Stimulated activated CD8-positive, alpha-beta memory T cell treated with anti-CD3 and anti-CD28 coated beads, Interleukin-12 subunit alpha, Interleukin-12 subunit beta, amount 100 ng/mL, for 4 hours (primary cell): ENCODE measurements at places on chromosomes 4 and X.

GRCh38 chr4:154314248-154314647, 177.4 kb downstream of the DCHS2 start:
- DNase-seq = no peak

DNA sequence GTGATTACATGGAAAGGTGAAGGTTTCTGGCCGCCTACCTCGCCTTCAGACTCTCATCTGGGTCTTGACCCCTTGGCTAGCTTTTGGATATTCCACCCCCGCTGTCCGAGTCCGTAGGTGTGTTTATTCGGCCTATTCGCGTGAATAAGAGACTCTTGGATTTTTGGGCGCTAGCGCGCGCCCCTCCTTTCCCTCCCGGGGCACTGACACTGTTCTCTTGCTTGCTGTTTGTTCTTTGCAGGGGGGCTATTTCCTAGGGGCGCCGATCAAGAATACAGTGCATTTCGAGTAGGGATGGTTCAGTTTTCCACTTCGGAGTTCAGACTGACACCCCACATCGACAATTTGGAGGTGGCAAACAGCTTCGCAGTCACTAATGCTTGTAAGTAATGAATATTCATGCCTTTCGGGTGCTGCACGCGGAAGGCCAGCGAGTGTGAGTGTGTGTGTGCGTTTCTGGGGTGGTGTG, 932 bp downstream of the GRIA2 start:
- DNase-seq = no peak

DNA sequence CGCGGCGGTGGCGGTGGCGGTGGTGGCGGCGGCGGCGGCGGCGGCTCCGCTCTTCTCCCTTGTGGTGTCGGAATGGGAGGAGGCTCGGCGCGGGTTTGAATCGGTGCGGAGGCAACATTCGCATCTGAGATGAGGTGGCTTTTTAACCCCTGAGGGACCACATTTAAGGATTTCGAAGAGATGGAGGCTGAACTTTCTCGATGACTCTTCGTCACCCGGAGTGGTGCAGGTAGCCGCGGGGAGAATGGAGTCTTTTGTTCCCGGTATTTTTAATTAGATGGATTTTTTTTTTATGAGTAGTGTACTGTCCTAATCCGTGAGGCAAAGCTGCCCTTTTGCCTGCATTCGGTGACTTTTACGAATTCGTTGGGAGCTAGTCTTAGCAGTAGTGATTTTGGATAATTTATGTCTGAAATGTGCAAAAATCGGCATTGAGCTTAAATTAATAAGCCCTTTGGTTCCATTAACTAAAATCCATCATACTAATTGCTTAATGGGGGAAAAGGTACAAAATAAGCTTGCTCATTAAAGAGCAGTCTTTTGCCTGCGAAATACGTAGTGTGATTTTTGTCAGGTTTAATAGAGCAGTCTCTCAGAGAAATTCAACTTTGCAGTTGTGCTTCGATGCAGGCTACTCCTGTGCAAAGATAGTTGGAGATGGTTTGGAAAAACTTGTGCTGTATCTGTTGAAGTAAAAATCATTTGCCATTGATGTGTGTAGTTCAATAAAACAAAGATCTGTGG, 206.2 kb downstream of the TENM3 start:
- DNase-seq = no peak

DNA sequence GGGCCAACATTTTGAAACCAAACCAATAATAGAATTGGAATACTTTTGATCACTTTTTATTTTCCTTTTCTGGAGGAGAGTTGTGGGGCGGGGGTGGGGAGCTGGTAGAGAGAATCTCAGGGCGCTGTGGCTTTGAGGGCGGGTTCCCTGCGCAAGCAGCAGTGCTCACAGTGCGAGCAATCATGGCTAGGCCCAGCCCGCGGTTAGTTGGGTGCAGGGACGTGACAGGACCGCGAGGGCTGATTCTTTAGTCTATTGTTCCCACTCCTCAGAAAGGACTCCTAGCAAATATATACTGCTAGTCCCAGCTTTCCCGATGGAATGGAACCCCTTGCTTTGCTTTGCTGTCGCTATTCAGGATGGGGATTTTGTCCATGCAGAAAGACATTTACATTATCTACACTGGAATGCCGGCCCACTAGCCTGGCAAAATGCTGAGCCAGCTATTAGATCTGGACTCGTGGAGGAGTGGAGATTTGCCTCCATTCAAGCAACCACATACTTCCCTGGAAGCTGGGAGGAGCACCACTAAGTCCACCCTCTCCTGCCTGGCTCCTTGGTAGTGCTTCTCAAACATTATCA, 23.9 kb upstream of the APLN start:
- DNase-seq = no peak

DNA sequence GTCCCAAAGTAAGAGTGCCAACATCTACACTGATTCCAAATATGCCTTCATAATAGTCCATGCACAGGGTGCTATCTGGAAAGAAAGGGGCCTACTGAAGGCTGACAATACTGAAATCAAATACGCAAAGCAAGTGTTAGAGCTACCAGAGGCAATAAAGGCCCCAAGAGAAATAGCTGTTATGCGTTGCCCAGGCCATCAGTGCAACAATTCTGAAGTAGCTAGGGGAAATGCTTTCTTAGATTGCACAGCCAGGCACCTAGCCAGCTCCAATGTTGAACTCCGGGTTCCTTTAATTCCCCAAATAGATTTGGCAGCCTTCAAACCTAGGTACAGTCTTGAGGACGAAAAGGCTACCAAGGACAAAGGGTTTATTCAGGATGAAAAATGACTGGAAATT, 17.4 kb upstream of the PAPSS1 start:
- no peak for DNase-seq

- DNase-seq = no peak
These were observed 218.8 kb downstream of the STPG2 start for GRCh38 chr4:97924341-97924958.

GRCh38 chrX:132671229-132671641, 182.4 kb upstream of the MBNL3 start:
- DNase-seq = no peak

DNA sequence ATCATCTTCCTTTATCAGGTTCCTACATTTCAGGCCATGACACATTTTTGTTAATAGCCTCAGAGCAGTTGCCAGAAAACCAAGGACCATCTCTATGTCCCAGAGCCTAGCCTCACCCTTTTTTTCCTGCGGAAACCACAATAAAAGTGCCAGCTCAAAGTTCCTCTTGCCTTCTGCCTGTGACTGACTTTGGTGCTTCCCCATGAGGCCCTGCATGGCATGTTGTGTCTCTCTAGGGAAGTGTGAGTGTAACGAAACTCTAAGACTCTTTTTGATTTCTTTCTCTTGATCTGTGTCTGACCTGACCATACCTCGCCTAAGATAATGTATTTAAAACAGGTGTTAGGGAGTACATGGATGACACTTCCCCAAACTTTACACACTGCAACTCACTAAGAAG, 642.3 kb upstream of the BOD1L1 start:
- DNase-seq = no peak

DNA sequence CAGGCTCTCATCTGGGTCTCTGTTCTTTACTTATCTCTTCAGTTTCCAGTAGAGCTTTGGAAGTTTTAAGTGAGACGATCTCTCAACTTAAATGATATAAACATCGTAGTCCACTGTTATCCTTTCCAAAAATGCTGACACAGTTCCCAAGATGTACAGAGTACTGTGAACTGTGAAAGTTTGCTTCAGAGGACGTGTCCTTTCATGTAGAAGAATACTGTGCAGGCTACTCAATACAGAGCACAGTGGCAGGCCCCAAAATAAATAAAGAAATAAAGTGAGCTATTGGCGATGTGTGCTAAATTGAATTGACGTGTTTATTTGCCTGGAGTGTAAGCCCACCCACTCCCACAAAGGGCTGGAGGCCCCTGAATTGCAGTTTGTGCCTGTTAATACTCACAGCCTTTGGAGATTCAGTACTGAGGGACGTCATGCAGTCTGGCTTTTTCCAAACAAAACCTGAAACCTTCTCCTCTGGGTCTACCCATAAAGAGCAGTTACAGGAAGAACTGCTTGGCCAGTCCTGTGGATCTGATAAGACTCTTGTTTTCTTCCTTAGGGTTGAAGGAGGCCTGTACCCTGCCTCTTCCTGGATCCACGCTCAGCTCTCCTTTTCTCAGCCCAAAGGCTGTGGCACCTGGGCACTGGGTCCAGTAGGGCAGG, 66.1 kb downstream of the SOWAHB start:
- no peak for DNase-seq

GRCh38 chrX:134936542-134936941, 54.2 kb upstream of the SMIM10 start:
- DNase-seq = no peak

DNA sequence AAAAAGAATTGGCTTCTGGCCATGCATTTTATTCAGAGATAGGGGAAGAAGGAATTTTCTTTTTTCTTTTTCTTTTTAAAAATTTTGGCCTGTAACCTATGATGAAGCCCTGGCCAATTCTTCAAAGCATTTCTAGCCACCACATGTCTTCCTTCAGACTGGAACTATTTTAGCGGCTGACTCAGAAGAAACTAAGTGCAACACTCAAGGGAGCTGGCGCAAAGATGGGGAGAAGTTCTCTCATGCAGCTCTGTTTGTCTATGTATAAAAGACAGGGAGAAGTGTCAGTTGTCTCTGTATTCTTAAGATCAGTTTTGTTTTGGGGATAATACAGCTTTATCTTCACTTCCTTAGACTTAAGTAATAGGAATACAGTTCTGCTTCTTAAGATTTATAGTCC, 46.1 kb downstream of the MBNL3 start:
- no peak for DNase-seq

GRCh38 chr4:6027392-6027791, 9.2 kb upstream of the C4orf50 start:
- DNase-seq = no peak

DNA sequence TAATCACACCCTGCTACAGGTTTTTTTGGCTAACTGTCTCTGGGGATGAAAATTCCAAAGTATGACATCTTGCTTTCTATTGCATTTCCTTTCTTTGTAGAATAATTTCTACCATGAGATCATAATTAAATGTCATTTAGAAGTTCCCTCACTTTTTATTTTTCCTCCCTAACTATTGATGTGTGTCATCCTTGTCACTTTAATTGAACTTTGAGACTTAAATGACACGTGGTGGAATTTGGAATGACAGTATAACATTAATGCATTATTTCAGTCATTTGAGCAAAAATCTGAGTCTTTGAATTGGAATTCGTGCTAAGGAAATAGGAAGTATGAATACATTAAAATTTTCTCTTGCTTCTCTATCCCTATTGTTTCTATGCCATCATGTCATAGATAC, 745.4 kb downstream of the PDHA2 start:
- no peak for DNase-seq

GRCh38 chr4:42350611-42351182, 46.6 kb upstream of the SHISA3 start:
- DNase-seq = no peak

- DNase-seq = no peak
These were observed 115.4 kb upstream of the NUDT6 start for GRCh38 chr4:123037804-123038203.

GRCh38 chrX:153412746-153413720, 1.8 kb downstream of the ZFP92 start:
- no peak for DNase-seq

DNA sequence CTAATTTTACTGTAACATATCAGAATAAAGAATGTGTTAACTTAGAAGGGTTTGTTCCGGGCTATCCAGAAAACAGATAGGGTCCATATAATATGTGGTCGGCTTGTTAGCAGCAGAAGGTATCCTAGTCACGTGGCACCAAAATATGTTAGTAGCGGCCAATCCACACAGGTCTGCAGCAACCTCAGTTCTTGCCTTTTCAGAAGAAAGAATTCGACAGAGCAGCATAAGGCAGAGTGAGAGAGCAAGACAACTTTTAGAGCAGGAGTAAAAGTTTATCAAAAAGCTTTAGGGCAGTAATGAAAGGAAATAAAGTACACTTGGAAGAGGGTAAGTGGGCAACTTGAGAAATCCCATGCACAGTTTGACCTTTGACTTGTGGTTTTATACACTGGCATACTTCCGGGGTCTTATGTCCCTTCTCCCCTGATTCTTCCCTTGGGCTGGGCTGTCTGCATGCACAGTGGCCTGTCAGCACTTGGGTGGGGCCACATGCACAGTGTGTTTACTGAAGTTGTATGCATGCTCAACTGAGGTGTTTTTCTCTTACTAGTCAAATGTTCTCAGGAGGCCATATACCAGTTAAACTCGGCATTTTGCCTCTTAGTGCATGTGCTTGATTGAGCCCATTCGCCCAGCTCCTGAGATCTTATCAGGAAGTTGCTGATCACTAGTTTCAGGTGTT, 37.0 kb upstream of the ABCG2 start:
- no peak for DNase-seq

DNA sequence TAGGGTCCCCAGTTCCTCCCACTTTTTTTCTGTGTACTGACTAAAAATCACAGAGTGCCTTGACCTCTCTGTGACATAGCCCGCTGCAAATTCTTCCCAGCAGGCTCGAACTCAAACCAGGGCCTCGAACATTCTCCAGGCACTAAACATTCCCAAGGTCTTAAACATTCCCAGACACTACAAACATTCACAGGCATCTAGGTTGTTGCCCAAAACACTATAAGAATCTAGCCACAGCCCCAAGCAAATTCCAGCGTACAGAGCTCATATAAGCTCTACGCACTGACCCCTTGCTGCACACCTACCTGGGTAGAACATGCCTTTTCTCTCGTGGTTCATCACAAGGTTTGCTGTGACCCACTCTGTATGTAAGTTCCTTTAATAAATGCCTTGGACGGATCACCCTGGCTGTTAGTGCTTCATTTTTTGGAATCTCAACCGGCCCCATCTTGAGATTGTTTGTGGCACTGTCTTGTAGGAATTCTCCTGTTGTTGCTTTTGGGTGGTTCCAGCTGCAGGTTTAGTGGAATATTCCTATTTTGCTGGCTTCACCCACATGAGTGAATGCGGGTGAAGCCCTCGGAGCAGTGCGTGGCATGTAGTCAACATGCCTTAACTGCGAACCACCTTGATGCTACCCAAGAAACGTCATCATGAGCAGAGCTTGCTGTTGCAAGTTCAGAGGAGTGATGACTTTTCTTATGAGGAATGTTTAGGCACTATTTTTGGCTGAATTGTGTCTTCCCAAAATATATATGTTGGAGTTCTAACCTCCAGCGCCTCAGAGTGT, 230.0 kb downstream of the HS3ST1 start:
- no peak for DNase-seq

GRCh38 chr4:555566-556275, 20.4 kb downstream of the TMEM271 start:
- no peak for DNase-seq

GRCh38 chr4:3729882-3730226, 36.3 kb upstream of the ADRA2C start:
- no peak for DNase-seq

GRCh38 chr4:6875431-6875831, 34.2 kb upstream of the TBC1D14 start:
- DNase-seq = no peak

DNA sequence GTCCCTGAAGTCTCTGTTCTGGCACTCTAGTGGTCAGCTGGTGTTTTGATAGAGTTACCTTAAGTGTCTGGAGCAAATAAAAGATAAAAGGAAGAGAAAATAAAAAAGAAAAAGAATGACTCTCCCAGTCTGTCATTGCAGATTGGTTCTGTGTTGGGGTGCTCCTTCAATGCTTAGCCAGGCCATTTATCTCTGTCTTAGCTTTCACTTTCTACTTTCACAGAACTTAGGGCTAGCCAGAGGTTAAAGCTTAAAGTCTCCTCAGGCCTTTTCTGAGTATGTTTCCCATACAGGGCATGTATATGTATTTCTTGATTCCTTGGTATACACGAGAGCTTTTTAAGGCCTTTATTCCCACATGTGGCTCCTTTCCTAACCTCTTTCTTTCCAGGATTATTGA, 83.1 kb upstream of the TEX13D start:
- DNase-seq = no peak
